ENCODE measurements at places on chromosomes 2 and 18.

GRCh38 chr2:179898873-179899272 lies 37.5 kb upstream of the ZNF385B start:
- no peak for DNase-seq

GRCh38 chr2:7027411-7027810 lies 110.2 kb downstream of the RNF144A start:
- no peak for DNase-seq

- DNase-seq: no peak
These were observed 649.4 kb downstream of the TDRD15 start for GRCh38 chr2:21773168-21773567.

- no peak for DNase-seq
These were observed 154.6 kb downstream of the ACOXL start for GRCh38 chr2:110886826-110887573.

- DNase-seq: no peak
These were observed 24.8 kb upstream of the TMEM131 start for GRCh38 chr2:98020516-98020915.

- DNase-seq: no peak
These were observed 129.8 kb downstream of the AFF3 start for GRCh38 chr2:100012561-100012960.

DNA sequence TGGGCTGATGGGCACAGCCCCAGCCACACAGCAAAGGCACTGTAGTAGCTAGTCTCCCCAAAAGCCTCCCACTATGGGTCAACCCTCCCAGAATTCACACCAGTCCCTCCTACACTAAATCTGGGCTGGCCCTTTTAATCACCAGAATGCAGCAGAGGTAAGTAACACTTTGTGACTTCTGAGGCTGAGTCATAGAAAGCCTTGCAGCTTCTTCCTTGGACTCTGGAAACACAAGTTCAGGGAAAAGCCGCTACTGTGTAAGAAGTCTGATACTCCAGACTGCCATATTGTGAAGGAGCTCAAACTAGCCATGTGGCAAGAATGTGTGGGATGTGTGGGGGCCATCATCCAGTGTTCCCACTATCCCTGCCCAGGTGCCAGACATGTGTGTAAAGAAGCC lies 19.0 kb upstream of the SIX2 start:
- no peak for DNase-seq

DNA sequence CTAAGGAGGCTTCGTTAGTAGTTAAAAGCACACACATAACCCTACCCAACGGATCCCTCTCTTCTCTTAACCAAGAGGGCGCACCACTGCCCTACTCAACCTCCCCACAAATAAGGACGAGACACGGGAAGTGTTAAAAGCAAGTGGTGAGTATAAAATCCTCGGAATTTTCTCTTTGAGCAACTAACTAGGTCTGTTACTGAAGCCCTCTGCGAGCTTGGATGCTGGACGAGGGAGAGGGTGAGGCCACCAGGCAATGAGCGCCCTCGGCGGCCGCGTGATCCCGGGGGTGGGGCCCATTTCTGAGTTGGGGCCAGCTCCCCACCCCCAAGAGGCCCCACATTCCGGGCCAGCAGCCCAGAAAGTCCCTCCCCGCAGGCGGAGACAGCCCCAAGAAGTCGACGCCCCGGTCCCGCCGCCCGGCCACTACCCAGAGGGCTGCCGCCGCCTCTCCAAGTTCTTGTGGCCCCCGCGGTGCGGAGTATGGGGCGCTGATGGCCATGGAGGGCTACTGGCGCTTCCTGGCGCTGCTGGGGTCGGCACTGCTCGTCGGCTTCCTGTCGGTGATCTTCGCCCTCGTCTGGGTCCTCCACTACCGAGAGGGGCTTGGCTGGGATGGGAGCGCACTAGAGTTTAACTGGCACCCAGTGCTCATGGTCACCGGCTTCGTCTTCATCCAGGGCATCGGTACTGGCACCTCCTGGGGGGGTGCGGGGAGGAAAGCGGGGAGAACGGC lies at the start of gene CYBRD1:
TSS of gene CYBRD1 (plus strand) at position 423 of the 736 bp plus-strand sequence. CDS start at position 495, 72 bp downstream.
- peak; percentile 77 for DNase-seq
